CD4-positive, alpha-beta T cell treated with Interleukin-10 for 1 hour (primary cell): ENCODE measurements at places on chromosomes 4 and X.
A peak's percentile ranks its signal among the peaks of the same experiment; 100 is the strongest.

DNA sequence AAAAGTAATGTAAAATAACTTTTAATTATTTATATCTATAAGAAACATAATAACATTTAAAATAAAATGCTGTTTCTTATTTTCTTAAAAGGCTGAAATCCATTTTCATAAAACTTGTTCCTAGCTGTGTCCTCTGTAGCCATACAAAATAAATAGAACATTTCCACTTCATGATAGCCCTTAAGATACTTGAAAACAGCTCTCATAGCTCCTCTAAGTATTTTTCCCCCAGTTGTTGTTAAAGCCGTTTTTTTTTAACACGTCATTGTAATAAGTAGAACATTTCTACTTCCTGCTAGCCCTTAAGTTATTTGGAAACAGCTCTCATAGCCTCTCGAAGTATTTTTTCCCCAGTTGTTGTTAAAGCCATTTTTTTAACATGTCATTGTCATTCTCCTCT lies 97.3 kb upstream of the SOX3 start:
- DNase-seq: no peak

- no peak for DNase-seq
Measured at GRCh38 chr4:119659576-119659975, 31.0 kb upstream of the PDE5A start.

DNA sequence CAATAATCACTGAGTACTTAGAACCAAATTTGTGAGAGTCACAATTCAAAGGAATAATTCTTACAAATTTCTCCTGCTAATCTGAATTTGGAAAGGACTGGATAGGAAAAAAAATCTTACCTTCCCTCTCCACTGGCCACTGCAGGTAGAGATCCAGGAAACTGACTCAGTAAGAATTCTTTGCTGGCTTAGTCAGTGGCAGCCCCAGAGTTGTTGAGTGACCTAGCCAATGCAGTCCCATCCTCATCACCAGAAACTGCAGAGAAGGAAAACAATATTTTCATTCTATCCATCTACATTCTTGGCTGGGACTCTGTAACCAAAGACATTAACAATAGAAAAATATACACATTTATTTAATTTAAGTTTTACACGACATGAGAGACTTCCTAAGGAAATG lies 572.0 kb downstream of the ADGRL3 start:
- no peak for DNase-seq

GRCh38 chr4:84680956-84681355 lies 98.0 kb downstream of the CDS1 start:
- DNase-seq: no peak

DNA sequence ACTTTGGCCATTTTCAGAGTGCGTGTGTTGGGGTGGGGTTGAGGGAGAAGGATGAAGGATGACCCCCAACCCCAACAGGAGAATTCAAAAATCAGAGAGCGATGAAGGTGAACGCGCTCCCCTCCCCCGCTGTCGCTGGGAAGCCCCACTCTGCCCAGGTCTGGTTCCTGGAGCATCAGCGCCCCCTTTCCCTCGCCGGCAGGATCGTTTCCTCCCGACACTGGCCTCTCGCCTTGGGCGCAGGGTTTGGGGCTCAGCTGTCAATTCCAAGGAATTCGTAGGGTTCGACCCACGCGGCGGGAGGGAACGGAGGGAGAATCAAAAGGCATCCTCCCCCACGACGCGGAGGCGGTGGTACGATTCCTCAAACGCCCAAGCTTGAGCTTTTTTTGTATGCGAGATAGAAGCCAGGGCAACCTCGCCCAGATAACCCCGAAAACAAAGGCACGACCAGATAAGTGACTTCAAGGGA lies 1.0 kb upstream of the PDGFRA start:
- DNase-seq: peak; percentile 19

DNA sequence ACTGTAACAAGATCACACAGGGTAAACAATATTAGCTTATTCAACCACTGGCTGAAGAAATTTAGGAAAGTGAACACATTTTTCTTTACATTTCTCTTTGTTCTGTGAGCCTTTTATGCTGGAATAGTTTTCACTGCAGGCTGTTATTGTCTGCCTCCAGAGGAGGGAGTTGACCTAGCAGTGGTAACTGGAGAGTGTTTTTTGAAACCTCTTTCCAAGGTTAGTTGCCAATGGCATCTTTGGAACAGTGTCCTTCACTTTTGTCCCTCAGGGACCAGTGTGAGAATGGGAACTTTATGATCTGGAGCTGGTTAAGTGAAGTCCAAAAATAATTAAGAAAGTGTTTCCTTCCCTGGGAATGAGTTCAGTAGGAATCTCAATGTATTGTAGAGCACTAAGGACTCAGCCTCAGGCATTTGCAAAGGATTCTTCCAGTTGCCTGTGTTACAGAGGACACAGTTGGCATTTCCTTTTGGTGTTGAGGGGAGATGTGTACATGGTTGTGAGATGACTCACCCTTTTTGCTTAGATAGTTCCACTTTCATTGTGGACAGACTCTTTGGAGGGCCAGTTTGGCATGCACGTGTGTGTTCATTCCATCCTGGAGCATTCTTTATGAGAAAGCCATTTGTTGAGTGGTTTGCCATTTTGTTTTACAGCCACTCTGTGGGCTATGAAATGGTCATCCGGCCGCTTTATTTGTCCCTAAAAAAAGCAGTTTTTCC lies 61.3 kb downstream of the AR start:
- DNase-seq: no peak
